ENCODE measurements at places on chromosomes 4 and X. TPM values are rescaled to one million over a fixed set of nuclear protein-coding genes. Genes with fewer than 3 reads are reported as not detected.

Gene SSX4
- not detected for total RNA-seq

Gene ADGRG2
- total RNA-seq = 0.20 TPM

Gene CRMP1
- total RNA-seq = not detected

Gene CNOT6L
- 26.7 TPM for total RNA-seq

Gene GPRIN3
- total RNA-seq = 0.02 TPM

Gene ESX1
- 1.6 TPM for total RNA-seq

Gene BEND4
- total RNA-seq = not detected

Gene PAGE2B
- total RNA-seq = not detected

Gene SPANXN2
- total RNA-seq = not detected

GRCh38 chr4:116073051-116073450 lies 959.6 kb upstream of the NDST4 start:
- no peak for DNase-seq

- DNase-seq = no peak
Observed at GRCh38 chr4:1718095-1718850, 2.9 kb downstream of the TMEM129 start.

DNA sequence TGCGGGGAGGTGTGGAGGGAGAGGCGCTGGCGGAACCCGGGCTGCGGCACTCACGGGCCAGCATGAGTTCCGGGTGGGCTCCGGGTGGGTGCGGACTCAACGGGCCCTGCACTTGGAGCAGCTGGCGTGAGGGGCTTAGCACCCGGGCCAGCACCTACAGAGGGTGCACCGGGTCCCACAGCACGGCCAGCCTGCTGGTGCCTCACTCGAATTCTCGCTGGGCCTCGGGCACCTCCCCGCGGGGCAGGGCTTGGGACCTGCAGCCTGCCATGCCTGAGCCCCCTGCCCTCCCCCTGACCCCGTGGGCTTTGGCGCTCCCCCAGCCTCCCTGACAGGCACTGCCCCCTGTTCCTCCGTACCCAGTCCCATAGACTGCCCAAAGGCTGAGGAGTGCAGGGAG lies 10.8 kb upstream of the CAMK2D start:
- DNase-seq = no peak

- DNase-seq = no peak
Observed at GRCh38 chrX:153669174-153669890, 4.3 kb downstream of the PNCK start.

GRCh38 chrX:137401092-137401491 lies 164.8 kb upstream of the ZIC3 start:
- no peak for DNase-seq

DNA sequence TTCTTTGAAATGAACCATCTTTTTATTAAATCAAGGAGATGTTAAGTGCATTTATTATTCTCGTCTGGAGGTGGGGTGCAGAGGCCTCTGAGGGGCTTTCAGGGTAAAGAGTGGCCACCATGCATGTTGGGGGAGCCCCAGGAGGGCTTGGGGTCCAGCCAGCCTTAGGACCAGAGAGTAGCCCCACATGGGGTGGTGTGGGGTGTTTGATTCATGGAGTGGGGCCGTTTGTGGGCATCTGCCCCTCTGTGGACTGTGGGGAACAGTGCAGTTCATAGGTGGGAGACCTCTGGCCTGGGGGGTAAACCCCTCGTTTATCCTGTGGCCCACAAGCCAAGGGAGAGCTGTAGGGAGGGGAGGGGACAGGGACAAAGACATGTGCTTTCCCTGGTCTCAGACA lies 26.9 kb downstream of the HTRA3 start:
- DNase-seq = no peak

DNA sequence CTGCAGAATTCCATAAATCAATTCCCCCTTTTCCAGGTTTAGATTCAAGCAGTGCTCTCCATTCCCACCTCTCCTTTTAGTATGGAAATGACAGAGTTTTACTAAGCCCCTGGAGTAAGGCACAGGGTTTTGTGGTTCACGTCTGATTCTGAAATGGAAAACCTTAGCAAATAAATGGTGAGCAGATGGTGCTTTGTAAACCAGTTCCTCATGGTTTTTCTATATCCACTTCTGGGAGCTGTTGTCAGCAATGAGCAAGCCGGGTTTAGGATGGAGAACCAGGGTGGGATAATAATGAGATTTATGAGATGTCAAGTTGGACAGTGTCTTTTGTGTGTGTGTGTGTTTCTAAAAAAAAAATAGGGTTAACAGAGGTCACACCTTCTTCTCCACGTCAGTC lies 113.8 kb upstream of the RBPJ start:
- DNase-seq = no peak

DNA sequence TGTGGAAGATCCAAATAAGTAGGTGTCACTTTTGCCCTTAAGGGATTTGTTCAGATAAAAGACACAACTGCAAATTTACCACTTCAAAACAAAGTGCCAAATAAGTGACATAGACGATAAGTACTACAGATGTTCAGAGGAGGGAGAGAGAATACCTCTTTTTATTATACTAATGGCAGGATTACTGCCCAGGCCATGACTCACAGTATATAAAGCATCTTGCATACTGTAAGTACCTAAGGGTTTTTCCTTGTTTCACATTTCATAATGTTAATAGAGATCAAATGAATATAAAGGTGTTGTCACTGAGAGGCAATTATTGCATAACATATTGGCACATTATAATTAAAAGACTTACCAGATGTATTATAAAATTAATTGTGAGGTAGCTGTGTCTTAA lies 46.4 kb downstream of the PTPN13 start:
- DNase-seq = no peak

DNA sequence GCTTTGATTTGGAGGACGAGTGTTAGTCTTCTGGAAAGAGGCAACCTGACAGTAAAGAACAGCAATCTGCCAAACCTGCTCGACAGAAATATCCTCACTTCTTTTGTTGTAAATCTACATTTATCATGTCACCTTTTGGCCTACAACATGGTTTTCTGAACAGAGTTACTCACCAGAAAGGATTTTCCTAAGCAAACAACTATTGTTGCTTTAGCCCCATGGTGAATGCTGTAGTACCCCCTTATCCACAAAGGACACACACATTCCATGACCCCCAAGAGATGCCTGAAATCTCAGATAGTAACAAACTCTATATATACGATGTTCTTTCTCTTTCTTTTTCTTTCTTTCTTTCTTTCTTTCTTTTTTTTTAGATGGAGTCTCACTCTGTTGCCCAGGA lies 42.7 kb downstream of the TMEM150C start:
- no peak for DNase-seq

- DNase-seq = no peak
Observed at GRCh38 chr4:46975812-46976553, 17.4 kb downstream of the GABRA4 start.

- DNase-seq = no peak
Observed at GRCh38 chr4:187993827-187994226, 1.7 kb upstream of the ZFP42 start.

- no peak for DNase-seq
Observed at GRCh38 chr4:52760256-52760655, 9.0 kb upstream of the ERVMER34-1 start.

- DNase-seq = peak; percentile 62
Observed at GRCh38 chrX:41381685-41382084, 47.7 kb downstream of the DDX3X start.

Measured in PC-9 (cell line).